ENCODE measurements at places on chromosomes 4 and X. TPM values are rescaled to one million over a fixed set of nuclear protein-coding genes. Genes with fewer than 3 reads are reported as not detected.
A peak's percentile ranks its signal among the peaks of the same experiment; 100 is the strongest.

DNA sequence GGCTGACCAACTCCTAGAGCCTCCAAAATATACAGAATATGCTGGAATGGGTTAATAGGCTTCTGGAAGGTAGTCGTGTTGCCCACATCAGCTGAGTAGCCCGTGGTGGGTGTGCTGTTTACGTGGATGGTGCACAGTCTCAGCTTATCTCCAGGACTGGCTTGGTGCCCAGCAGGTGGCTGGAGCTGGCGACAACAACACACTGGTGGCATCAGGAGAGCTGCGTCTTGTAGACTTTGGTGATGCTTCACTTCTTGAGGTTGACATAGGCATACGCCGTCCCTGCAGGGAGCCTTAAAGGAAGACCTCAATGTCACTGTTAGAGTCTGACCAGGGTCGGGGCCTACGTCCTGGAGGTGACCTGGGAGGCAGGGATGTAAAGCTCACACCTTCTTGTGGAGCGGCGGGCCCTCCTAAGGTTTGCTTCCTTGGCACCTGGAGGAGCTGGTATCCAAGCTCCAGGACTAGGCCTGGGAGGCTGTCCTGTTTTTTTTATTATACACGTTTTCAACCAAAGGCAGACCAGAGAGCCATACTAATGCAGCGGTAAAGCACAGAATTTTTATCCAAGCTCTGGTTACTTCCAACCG, 26.5 kb upstream of the RBMX start:
- DNase-seq, result no peak

DNA sequence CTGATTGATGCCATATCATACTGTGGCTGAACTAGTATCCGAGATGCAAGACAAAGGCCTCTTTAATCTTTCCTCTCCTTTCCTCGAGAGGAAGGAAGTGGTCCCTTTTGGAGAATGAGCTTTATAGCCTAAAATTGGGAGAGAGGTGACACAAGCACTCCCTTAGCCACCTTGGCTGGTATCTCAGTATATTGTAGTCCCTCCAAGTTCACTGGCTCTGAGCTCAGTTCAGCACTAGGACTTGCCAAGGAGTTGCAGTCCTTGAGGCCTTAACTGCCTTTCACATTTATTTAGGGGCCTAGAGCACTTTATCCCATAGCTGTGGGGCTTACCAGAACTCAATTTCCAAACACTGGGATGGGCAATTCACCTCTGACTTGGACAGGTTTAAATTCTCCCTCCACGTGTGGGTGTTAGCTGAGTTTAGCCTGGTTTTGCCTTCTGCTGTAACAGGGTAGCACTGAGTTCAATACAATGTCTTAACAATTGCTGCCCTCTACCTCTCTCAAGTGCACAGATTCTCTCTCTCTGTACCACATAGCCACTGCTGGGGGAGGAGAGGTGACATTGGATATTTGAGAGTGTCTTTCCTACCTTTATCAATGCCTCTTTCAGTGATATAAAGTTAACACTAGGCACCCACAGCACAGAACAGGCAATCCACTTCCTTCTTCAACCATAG, 216.4 kb downstream of the TECRL start:
- DNase-seq, result no peak

DNA sequence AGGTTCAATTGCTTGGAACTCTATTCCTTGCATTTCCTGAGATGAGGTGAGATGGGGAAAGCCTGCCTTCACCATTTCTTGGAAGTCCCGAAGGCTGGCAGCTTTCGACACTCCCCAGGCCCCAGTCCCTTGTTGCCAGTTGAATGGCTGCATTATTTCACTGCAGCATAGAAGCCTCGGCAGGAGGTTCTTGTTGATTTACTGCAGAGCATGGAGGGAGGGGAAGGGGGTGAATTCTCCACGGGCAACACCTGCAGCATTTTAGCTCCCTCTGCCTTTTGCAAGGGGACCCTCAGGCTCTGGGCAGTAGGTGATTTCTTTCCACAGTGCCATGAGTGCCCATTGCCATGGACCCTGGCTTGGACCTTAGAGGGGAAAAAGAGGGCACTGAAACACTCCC, 10.7 kb upstream of the BCLAF3 start:
- DNase-seq, result no peak

- DNase-seq, result no peak
Observed at GRCh38 chr4:186852964-186853391, 129.3 kb upstream of the FAT1 start.

- no peak for DNase-seq
Observed at GRCh38 chr4:94519019-94519418, 67.3 kb downstream of the PDLIM5 start.

- DNase-seq, result no peak
Observed at GRCh38 chrX:74521961-74522751, 92.3 kb downstream of the RLIM start.

BANK1 gene
- total RNA-seq, result 12.6 TPM

- no peak for DNase-seq
Observed at GRCh38 chrX:106201502-106202178, 33.5 kb downstream of the PWWP3B start.

TBX22 gene
- total RNA-seq, result not detected

GRCh38 chr4:4871242-4871572, 11.7 kb downstream of the MSX1 start:
- no peak for DNase-seq

- peak; percentile 70 for DNase-seq
Observed at GRCh38 chr4:157824021-157824420, 348.8 kb downstream of the GASK1B start.

- DNase-seq, result no peak
Observed at GRCh38 chr4:157043131-157043530, 32.8 kb upstream of the GLRB start.

GRCh38 chr4:97152149-97152548, 991.1 kb downstream of the STPG2 start:
- DNase-seq, result no peak

ADH1C gene
- 6.8 TPM for total RNA-seq

GRCh38 chr4:82785611-82786400, 12.8 kb downstream of the SCD5 start:
- DNase-seq, result no peak

UCP1 gene
- not detected for total RNA-seq

- no peak for DNase-seq
Observed at GRCh38 chr4:69122476-69122875, 26.2 kb downstream of the UGT2B7 start.

- no peak for DNase-seq
Observed at GRCh38 chrX:153312041-153312440, 9.5 kb downstream of the PNMA6F start.

CTAG1B gene
- not detected for total RNA-seq

DNA sequence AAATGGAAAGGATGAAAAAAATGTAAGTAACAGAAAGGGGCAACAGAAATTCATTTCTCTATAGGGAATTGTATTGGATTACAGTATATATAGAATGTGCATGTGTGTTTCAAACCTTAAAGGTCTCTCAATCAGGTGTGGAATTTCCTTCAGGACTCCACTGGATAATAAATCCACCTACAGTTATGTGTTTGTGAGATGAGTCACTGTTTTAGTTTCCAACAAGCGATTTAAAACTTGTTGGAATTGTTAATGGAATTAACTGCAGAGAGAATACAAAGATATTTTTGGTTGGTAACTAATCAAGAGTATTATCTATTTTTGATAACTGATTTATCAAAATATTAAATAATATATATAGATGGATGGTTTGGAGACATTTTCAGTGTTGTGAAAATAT, 32.8 kb downstream of the CEP44 start:
- no peak for DNase-seq

GRCh38 chr4:182885738-182886077, 31.5 kb downstream of the DCTD start:
- DNase-seq, result no peak

- no peak for DNase-seq
Observed at GRCh38 chrX:125492439-125492838, 172.8 kb downstream of the TEX13C start.

GRCh38 chr4:8709050-8709728, 116.6 kb downstream of the CPZ start:
- DNase-seq, result peak; percentile 38

- DNase-seq, result no peak
Observed at GRCh38 chrX:119186194-119186593, 49.9 kb upstream of the PGRMC1 start.

DNA sequence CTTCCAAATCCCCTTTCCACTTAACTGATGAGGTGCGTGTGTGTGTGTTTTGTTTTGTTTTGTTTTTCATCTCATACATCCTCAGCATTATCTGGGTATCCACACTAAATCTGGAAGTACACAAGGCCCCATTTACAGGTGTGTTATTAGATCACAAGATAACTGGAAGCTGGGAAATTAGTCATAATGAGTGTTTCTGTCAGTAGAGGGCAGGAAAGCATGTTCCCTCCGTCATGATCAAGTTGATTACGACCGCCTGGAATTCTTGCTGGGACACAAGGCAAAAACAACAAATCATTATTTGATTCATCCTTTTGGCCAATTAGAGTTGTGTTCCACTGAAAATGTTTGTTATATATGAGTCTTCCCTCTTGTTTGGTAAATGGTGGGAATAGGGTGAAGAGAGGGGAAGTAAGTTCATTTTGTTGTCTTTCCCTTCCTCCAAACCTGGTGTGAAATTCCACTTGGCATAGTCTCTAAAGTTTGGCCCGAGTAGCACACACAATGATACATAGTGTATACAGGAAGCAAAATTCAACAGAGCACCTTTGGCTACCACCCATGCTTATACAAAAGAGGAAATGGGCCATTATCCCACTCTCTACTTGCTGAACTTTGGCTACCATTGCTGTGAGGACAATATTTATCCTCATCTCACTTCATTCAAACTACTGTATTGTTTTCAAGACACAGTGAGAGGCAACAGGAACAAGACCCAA, 33.3 kb upstream of the TLL1 start:
- DNase-seq, result no peak

- no peak for DNase-seq
Observed at GRCh38 chr4:115028682-115029410, 84.6 kb downstream of the NDST4 start.

GABRE gene
- 45.3 TPM for total RNA-seq

BMPR1B gene
- total RNA-seq, result 3.0 TPM

DNA sequence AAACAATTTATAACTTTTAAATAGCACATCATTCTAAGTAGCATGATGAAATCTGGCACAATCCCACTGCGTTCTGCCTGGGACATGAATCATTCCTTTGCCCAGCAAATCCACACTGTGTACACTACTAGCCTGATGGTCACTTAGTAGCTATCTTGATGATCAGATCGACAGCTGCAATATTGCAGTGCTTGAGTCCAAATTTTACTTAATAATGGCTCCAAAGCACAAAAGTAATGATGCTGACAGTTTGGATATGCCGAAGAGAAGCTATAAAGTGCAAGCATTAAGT, 86.6 kb upstream of the NPNT start:
- no peak for DNase-seq

- DNase-seq, result no peak
Observed at GRCh38 chr4:26284536-26284935, 36.3 kb upstream of the RBPJ start.

GRCh38 chrX:68402094-68402493, 31.2 kb downstream of the OPHN1 start:
- DNase-seq, result no peak

GRCh38 chr4:116531870-116532269, 553.5 kb downstream of the TRAM1L1 start:
- DNase-seq, result no peak

ADGRG4 gene
- total RNA-seq, result 0.06 TPM
